ENCODE measurements at places on chromosomes 16 and 17. TPM values are rescaled to one million over a fixed set of nuclear protein-coding genes. Genes with fewer than 3 reads are reported as not detected.
A peak's percentile ranks its signal among the peaks of the same experiment; 100 is the strongest.

DNA sequence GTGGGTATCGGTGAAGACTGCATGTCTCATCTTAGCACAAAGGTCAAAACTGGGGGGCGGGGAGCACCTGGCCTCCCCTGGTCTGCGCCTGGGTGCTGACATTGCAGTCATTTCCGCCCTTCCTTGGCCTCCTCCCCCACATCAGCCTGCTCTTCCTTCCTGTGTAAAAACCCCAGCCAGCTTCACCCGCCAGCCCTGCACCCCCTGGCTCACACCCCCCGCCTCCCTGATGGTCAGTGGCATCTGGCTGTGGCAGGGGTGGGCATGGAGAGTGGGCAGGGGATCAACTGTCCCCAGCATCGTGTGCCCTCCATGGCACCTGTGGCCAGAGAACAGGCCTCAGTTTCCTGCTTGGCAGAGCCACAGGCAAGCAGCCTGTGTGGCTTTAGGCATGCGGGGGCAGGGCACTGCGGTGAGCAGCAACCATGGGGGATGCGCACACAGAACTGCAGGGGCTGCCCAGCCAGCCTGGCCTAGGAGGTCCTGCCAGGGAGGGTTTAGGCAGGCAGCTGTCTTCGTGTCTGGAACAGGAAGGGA is 26.5 kb upstream of the LASP1NB start:
- DNase-seq, result peak; percentile 34
- H3K4me1 ChIP-seq, result peaks cover 56% of the 10 kb centered on the region
- peaks cover 10% of the 10 kb centered on the region for H3K36me3 ChIP-seq
- H3K4me3 ChIP-seq, result peak overlapping the region; percentile 24
- peak overlapping the region; percentile 59 for H3K27ac ChIP-seq

DNA sequence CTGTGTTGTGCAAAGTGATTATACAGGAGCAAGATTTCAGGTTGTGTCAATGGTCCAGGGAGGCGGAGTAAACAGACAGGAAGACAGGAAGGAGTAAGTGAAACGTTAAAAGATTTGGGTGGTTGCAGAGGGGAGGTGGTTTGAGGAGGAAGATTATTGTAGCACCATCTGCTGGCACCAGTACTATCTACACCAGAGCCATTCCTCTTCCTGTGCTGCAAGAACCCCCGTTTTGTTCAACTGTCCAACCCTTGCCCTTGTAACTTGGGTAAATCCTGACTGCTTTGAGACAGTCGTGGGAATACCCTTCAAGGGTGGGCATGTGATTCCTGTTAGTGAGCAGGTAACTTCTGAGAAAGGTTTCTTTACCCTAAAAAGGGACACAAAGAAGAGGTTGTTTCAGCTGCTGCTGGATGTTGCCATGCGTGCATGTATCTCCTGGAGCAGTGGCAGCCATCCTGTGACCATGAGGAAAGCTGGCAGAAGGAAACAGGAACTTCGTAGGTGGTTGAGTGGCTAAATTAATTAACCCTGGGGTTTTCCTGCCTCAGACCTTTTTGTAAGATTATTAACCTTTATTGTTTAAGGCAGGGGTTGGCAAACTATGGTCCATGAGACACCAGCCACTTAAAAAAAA is 124.1 kb downstream of the PRKCA start:
- H3K36me3 ChIP-seq, result no peaks in the 10 kb centered on the region
- H3K4me3 ChIP-seq, result no peak overlapping the region
- DNase-seq, result no peak
- no peaks in the 10 kb centered on the region for H3K27me3 ChIP-seq
- H3K4me1 ChIP-seq, result no peaks in the 10 kb centered on the region

DNA sequence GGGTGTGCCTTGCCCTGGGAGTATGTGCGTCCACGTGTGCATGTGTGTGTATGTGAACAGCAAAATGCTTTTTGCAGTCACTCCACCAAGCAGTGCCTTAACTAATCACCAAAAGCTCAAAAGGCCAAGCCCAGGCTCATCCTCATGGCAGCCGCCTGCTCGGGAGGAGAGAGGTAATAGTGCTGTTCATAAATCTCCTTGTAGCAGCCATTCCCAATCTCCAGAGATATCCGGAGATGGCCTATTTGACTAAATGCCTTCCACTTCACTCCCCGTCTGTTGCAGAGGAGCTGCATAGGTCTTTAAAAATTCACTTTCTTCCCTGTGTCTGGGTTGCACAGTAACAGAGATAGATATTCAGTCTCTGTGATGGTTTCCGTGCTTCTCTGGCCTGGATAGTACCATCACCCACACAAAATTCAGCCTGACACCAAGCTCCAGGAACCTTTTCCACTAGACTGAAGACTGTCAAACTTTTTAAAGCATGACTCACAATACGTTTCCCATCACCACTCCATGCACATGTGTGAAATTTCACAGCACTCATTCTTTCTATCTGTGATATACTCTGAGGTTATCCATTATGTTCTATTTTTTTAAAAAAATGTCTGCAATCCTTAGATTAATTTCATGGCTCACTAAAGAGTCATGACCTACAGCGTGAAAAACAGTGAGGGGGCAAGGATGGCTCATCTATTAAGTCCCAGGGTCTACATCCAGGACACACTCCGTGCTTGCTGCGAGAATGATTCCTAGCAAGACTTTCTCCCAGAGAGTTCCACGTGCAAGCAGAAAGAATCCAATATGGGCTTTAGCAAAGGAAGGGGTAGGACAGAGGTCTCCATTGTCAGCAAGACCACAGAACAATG is 357.8 kb downstream of the GRIN2A start:
- no peak overlapping the region for H3K27ac ChIP-seq
- no peak for DNase-seq
- no peaks in the 10 kb centered on the region for H3K4me1 ChIP-seq
- no peaks in the 10 kb centered on the region for H3K36me3 ChIP-seq

The ZNF785 gene
- total RNA-seq, result 3.8 TPM

- no peaks in the 10 kb centered on the region for H3K36me3 ChIP-seq
- peaks cover 2% of the 10 kb centered on the region for H3K27me3 ChIP-seq
- no peak for DNase-seq
- H3K27ac ChIP-seq, result no peak overlapping the region
Observed at GRCh38 chr17:50803676-50804075, 31.7 kb upstream of the WFIKKN2 start.

The CD300H gene
- not detected for total RNA-seq

DNA sequence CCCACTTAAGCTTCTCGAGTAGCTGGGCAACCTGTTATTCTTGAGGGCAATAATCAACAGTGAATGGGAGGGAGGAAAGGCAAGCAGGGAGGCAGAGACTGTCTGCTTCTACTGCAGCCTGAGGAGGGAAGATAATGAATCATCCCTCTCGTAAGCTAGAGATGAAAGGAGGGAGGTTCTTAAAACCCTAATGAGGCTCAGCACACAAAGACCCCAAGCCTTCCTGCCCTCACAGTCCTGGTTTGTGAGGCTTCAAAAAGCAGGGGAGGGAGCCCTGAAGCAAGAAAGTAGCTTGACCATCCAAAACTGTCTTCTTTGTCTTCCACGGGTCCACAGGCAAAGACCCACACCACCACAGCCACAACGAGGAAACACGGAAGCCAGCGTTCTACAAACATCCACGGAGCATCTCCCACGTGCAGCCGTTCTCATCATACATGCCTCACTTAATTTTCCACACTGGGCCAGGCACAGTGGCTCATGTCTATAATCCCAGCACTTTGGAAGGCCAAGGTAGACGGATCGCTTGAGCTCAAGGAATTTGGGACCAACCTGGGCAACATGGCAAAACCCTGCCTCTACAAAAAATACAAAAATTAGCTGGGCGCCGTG is 1.8 kb downstream of the PIK3R5 start:
- H3K4me3 ChIP-seq, result no peak overlapping the region
- H3K27me3 ChIP-seq, result peaks cover 24% of the 10 kb centered on the region
- no peak for DNase-seq

- H3K4me3 ChIP-seq, result no peak overlapping the region
- H3K4me1 ChIP-seq, result no peaks in the 10 kb centered on the region
- no peak for DNase-seq
- no peaks in the 10 kb centered on the region for H3K36me3 ChIP-seq
Observed at GRCh38 chr16:19102187-19102872, 11.4 kb upstream of the ITPRIPL2 start.

- no peak overlapping the region for H3K27ac ChIP-seq
- H3K36me3 ChIP-seq, result no peaks in the 10 kb centered on the region
- peak overlapping the region; percentile 52 for H3K4me3 ChIP-seq
- peaks cover 24% of the 10 kb centered on the region for H3K4me1 ChIP-seq
- peak; percentile 52 for DNase-seq
- no peaks in the 10 kb centered on the region for H3K27me3 ChIP-seq
Observed at GRCh38 chr17:7383742-7384488, 3.0 kb downstream of the TNK1 start.

- no peak for DNase-seq
- no peaks in the 10 kb centered on the region for H3K4me1 ChIP-seq
- H3K36me3 ChIP-seq, result no peaks in the 10 kb centered on the region
- no peaks in the 10 kb centered on the region for H3K27me3 ChIP-seq
Observed at GRCh38 chr17:31318851-31319661, 2.4 kb downstream of the EVI2A start.

- H3K4me3 ChIP-seq, result no peak overlapping the region
- no peaks in the 10 kb centered on the region for H3K27me3 ChIP-seq
- DNase-seq, result no peak
- no peaks in the 10 kb centered on the region for H3K4me1 ChIP-seq
- H3K36me3 ChIP-seq, result no peaks in the 10 kb centered on the region
Observed at GRCh38 chr17:70120425-70120824, 45.4 kb downstream of the KCNJ16 start.

- no peaks in the 10 kb centered on the region for H3K27me3 ChIP-seq
- no peak for DNase-seq
- H3K36me3 ChIP-seq, result peaks cover 11% of the 10 kb centered on the region
- no peak overlapping the region for H3K27ac ChIP-seq
Observed at GRCh38 chr16:31880322-31880979, 6.8 kb downstream of the ZNF267 start.

DNA sequence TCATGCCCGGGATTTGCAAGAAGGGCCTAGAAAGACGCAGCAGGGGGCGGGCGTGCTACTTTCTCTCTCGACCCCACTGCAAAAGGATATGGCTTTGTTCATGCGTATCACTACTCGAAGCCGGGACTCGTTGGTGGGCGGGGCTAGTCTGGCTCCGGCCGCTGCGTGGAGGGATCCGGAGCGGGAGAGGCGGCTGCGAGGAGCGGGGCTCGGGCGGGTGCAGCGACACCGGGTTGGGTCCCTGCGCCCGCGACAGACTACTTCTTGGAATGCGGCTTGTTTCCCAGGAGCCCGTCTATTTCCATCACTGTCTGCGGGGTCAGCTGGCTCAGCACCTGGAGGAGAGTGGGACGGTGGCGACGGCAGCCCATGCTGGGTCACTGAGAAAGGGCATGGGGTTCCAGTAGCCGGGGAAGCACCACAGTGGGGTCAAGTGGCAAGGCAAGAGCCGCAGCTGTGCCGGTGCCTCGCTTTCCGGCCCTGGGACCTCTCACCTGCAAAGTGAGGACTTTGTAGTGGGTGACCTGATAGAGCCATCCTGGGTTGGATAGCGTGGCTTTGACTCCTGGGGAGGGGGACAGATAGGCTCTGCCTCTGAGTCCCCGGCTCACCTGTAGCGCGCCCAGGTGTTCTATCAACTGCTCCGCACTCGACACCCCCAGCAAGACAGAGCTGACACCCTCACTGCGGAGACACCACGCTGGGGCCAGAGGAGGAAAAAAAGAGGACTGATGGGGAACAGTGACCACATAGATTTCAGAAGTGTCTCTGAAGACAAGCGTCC is 6.6 kb downstream of the KCNAB3 start:
- H3K36me3 ChIP-seq, result no peaks in the 10 kb centered on the region
- H3K4me3 ChIP-seq, result peak overlapping the region; percentile 69
- H3K27ac ChIP-seq, result peak overlapping the region; percentile 58
- DNase-seq, result peak; percentile 88
- no peaks in the 10 kb centered on the region for H3K27me3 ChIP-seq
- peaks cover 8% of the 10 kb centered on the region for H3K4me1 ChIP-seq

The AGRP gene
- total RNA-seq, result not detected

DNA sequence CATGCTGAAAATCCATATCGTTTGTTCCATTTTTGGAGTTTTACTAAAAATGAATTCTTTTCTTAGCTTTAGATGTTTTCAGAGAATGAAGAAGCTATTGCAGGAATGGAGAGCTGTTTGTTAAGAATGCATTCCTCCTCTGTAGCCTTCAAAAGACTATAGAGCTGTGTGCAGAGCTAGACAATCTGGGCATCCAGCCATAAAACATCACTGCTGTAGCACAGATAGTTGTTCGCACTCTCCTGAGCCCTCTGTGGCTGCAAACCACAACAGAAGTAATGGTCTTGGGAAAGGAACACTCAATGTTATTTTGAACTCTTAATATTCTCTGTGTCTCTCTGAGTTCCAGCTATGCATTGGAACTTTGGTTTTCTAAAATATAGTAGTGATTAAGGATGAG is 4.9 kb downstream of the TNRC6C start:
- peaks cover 64% of the 10 kb centered on the region for H3K4me1 ChIP-seq
- H3K27ac ChIP-seq, result no peak overlapping the region
- no peaks in the 10 kb centered on the region for H3K36me3 ChIP-seq
- no peak for DNase-seq

DNA sequence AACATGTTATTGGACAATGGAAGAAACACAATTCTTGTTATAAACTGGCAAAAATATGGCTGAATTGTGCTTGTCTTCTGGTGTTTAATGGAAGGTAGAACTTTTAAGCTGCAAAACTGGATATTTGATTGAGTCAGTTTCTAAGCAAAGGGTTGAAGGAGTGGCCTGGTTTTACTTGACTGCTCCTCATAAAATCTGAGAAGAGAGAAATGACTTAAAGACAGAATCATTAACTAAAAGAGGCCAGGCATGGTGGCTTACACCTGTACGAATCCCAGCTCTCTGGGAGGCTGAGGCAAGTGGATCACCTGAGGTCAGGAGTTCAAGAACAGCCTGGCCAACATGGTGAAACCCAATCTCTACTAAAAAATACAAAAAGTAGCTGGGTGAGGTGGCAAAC is 770.7 kb downstream of the CDH11 start:
- no peaks in the 10 kb centered on the region for H3K36me3 ChIP-seq
- no peaks in the 10 kb centered on the region for H3K4me1 ChIP-seq
- no peak overlapping the region for H3K27ac ChIP-seq
- no peak for DNase-seq

The MEFV gene
- 0.81 TPM for total RNA-seq

- H3K27me3 ChIP-seq, result no peaks in the 10 kb centered on the region
- H3K36me3 ChIP-seq, result no peaks in the 10 kb centered on the region
- H3K4me3 ChIP-seq, result peak overlapping the region; percentile 15
- H3K27ac ChIP-seq, result peak overlapping the region; percentile 93
- peak; percentile 66 for DNase-seq
Observed at GRCh38 chr17:63984236-63984635, 11.5 kb upstream of the SCN4A start.

GRCh38 chr16:86651823-86652222 is 73.5 kb downstream of the FOXL1 start:
- no peaks in the 10 kb centered on the region for H3K4me1 ChIP-seq
- no peak overlapping the region for H3K4me3 ChIP-seq
- H3K36me3 ChIP-seq, result no peaks in the 10 kb centered on the region
- no peak for DNase-seq

GRCh38 chr16:56763291-56763916 is 33.5 kb downstream of the NUP93 start:
- no peaks in the 10 kb centered on the region for H3K4me1 ChIP-seq
- H3K27ac ChIP-seq, result no peak overlapping the region
- no peak overlapping the region for H3K4me3 ChIP-seq
